ENCODE measurements at places on chromosomes 7 and 10. TPM values are rescaled to one million over a fixed set of nuclear protein-coding genes. Genes with fewer than 3 reads are reported as not detected.

MYOF gene
- total RNA-seq: 46.5 TPM

NOS3 gene
- 15.8 TPM for total RNA-seq

SCIN gene
- total RNA-seq: not detected

SUGCT gene
- 8.1 TPM for total RNA-seq

ASB10 gene
- total RNA-seq: 32.4 TPM

CRYGN gene
- not detected for total RNA-seq

SPDYE8 gene
- total RNA-seq: not detected
